ENCODE measurements at places on chromosomes 3 and 15.

DNA sequence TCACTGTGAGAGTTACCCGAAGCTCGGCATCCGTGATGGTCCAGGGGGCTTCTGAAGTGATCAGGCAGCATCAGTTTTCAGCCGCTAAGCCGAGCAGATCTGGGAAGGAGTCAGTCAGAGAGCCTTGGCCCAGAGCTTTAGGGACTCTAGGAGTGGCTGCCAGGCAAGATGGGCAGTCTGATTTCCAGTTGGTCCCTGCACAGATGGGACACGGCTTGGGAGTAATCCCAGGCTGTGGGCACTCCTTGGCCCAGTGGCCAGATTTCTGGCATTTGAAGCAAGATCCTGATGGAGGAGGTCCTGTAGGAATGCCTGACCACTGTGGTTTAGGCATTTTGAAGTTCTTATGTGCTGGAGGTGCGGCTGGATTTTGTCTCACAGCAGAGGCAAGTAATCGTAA is 10.5 kb upstream of the IP6K2 start:
- no peak for DNase-seq

- no peak for DNase-seq
Observed at GRCh38 chr15:29677871-29678461, 144.3 kb downstream of the TJP1 start.

DNA sequence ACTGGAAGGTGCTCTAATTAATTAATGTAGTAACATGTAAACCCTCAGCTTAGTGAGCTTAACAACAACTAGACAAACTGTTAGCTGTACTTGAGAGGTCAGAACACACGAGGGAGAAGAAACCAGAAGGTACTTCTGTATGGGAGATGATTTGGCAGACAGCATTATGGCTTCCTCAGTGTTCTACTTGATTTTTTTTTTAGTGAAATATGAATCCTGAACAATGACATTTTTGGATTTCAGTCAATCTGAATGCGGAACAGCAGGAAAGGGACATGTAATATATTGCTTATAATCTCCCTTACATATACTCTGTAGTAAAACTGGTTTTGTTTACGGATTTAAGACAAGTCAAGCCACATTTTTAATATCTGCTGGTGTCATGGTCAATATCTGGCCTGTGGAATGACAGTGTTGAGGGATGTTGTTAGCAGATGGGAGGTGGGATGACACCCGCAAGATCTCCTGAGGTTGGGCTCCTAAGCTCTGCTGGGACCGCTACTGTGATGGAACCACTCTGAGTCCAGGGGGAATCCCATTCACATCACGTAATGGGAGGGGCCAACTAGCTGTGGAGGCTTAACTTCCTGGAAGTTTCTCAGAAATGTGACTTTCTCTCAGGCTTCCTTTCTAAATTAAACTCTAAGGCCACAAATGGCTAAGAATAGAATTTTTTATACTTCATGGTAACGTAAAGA is 18.7 kb downstream of the TNFAIP8L3 start:
- DNase-seq = no peak

GRCh38 chr3:193832833-193833413 is 239.9 kb downstream of the OPA1 start:
- DNase-seq = no peak

- no peak for DNase-seq
Observed at GRCh38 chr3:12687948-12688347, 24.0 kb upstream of the RAF1 start.

Measured in AG10803 (cell line).